Epithelial cell of prostate (primary cell): ENCODE measurements at places on chromosomes 3 and 15.

GRCh38 chr3:112308151-112308911, 14.3 kb upstream of the SLC9C1 start:
- peak; percentile 27 for DNase-seq

GRCh38 chr3:172142051-172142863, 102.9 kb downstream of the FNDC3B start:
- DNase-seq: no peak

- no peak for DNase-seq
Measured at GRCh38 chr3:191470080-191470479, 9.1 kb downstream of the PYDC2 start.

- no peak for DNase-seq
Measured at GRCh38 chr15:72682772-72683171, 3.2 kb downstream of the HIGD2B start.

- no peak for DNase-seq
Measured at GRCh38 chr15:91874171-91874570, 20.7 kb downstream of the SLCO3A1 start.
